ENCODE measurements at places on chromosomes 6 and 20. TPM values are rescaled to one million over a fixed set of nuclear protein-coding genes. Genes with fewer than 3 reads are reported as not detected.

DNA sequence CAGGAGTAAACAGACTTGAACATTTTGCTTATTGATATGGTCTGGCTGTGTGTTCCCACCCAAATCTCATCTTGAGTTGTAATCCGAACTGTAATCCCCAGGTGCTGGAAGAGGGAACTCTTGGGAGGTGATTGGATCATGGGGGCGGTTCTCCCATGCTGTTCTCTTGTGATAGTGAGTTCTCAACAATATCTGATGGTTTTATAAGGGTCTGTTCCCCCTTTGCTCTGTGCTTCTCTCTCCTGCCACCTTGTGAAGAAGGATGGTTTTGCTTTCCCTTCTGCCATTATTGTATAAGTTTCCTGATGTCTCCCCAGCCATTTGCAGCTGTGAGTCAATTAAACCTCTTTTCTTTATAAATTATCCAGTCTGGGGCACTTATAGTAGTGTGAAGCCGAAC, 40.0 kb downstream of the MYLIP start:
- no peak for DNase-seq

- DNase-seq, result no peak
These were observed 3.4 kb downstream of the NKX2-4 start for GRCh38 chr20:21393816-21394519.

- DNase-seq, result no peak
These were observed 86.5 kb downstream of the ASXL1 start for GRCh38 chr20:32444474-32445220.

GRCh38 chr20:62359043-62359490, 8.0 kb downstream of the LAMA5 start:
- DNase-seq, result no peak

SLC52A3 gene
- total RNA-seq, result not detected

SCUBE3 gene
- total RNA-seq, result not detected

BFSP1 gene
- 1.0 TPM for total RNA-seq

KIAA1755 gene
- total RNA-seq, result not detected

PHACTR3 gene
- 0.52 TPM for total RNA-seq

- DNase-seq, result no peak
These were observed 1.7 kb upstream of the COL9A1 start for GRCh38 chr6:70304616-70305015.

DNA sequence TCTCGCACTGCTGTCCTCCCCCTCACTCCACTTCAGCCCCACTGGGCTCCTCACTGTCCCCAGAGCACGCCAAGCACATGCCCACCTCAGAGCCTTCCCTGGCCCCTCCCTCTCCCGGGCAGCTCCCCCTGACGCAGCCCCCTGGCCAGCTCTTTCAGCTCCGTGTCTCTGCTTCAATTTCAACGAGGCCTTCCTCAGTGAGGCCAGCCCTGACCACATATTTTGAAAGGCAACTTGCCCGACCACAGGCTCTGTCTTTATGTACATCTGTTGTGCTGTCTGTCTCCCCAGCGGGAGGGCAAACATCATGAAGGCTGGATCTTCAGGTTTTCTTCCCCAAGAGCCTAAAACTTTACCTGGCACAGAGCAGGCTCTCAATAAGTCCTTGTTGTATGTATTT, 44.6 kb downstream of the JPH2 start:
- DNase-seq, result no peak

- DNase-seq, result no peak
These were observed 981.3 kb upstream of the FLRT3 start for GRCh38 chr20:15318682-15319081.

GRCh38 chr6:88367248-88367647, 201.1 kb upstream of the CNR1 start:
- DNase-seq, result no peak

GRCh38 chr6:128836761-128837160, 46.2 kb upstream of the LAMA2 start:
- no peak for DNase-seq

FNDC1 gene
- total RNA-seq, result not detected

DNA sequence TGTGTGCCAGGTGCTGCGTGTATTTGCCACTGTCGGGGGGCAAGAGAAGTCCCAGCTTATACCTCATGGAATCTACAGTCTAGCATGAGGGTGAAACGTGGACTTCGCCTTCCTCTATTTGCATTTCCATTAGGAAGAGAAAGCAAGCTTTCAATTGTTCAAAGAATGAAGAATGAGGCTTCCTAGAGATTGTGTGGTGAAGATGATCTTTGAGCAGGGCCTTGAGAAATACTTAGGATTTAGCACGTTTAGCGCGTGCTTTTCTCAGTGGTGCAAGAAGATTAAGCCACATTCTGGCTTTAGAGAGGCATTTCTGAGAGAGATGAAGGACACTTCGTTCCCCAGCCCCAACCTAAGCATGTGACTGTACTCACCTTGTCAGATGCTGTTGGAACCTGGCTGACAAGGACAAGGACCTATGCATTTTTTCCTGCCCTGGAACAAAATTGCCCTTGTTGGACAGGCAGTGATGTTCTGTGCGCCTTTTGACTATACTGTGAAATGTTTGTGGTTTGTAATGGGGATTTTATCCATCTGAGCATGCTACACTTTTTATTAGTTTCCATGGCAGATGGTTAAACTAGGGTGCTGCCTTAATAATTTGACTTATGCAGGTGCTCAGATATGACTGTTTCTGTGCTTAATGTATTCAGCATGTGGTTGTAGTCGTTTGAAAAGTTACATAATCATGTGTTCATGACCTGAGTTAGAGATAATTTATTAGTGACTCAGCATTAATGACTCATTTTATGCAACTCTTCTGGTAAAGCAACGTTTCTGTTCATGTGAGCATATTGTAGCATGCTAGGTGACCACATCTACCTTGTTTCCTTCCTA, 10.7 kb downstream of the TULP4 start:
- DNase-seq, result no peak

DNA sequence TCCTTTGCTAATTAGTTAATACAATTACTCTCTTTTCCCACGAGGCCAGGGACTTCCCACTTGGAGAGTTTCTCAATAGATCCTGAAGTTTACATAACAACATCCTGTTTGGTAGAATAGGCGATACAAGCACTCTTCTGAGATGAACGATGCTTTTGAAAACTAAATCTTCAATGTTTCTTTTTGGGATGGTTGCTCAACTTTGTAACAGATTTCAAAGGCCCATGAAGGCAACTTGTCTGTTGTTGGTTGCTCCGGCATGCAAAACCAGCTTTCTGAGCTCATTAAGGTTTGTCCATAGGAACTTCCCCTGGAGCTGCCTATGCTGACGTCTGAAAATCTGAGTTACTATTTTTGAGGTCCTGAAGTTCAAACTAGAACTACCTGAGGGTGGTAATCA, 25.9 kb upstream of the ROS1 start:
- DNase-seq, result no peak

GRCh38 chr20:25196786-25197120, 1.2 kb downstream of the ENTPD6 start:
- DNase-seq, result no peak

GRCh38 chr20:38001981-38002380, 31.3 kb downstream of the TTI1 start:
- no peak for DNase-seq

GRCh38 chr6:11497107-11497506, 40.4 kb upstream of the TMEM170B start:
- no peak for DNase-seq

DNA sequence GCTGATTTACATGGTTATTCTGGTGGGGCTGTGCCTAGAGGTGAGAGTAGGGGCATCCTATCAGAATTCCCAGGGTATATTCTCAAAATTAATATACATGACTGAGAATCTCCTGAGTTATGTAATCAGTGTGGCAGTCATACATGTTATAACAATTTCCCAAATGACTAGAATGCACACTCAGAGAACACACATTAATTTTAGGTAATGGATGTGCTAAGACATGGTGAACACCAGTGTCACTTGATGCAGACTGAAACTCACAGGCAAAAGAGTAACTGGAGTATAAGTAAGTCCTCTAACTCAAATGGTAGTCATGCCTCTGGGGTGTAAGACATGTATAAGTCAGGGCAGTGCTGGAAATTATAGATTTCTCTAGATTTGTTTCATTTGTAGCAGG, 1198.4 kb upstream of the CITED2 start:
- DNase-seq, result no peak

Data from T-helper 17 cell (primary cell).